Thymus (tissue), 14 donors: ENCODE measurements at places on chromosomes 12 and 14. TPM values are rescaled to one million over a fixed set of nuclear protein-coding genes. Genes with fewer than 3 reads are reported as not detected.

HOTAIR gene
- not detected for total RNA-seq

GRCh38 chr12:77372026-77372425, 306.7 kb upstream of the E2F7 start:
- H3K4me1 ChIP-seq = no peaks in the 10 kb centered on the region
- DNase-seq = no peak
- H3K27me3 ChIP-seq = no peaks in the 10 kb centered on the region
- H3K27ac ChIP-seq = no peak overlapping the region
- H3K4me3 ChIP-seq = no peak overlapping the region
- no peaks in the 10 kb centered on the region for H3K36me3 ChIP-seq

DNA sequence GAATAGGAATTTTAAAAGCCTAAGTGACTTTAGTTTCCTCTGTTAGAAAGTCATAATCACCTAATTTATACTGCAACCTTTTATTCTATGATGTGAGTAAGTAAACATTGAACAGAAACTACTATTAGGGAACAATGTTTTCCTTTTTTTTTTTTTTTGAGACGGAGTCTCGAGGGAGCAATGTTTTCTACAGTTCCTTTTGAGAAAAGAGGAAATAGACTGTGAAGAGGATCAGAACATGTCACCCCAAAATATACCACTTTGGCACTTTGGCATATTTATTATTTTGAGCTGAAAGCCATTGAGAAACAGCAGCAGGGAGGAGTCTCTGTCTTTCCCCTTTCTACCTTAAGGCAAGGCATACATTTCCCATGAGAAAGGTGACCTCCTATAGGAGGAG, 162.7 kb upstream of the CNOT2 start:
- H3K36me3 ChIP-seq = no peaks in the 10 kb centered on the region
- no peak overlapping the region for H3K27ac ChIP-seq
- no peaks in the 10 kb centered on the region for H3K27me3 ChIP-seq
- no peak overlapping the region for H3K4me3 ChIP-seq

IL31 gene
- 0.05 TPM for total RNA-seq

MSI1 gene
- 0.05 TPM for total RNA-seq
